ENCODE measurements at places on chromosomes 3 and 15.
A peak's percentile ranks its signal among the peaks of the same experiment; 100 is the strongest.

DNA sequence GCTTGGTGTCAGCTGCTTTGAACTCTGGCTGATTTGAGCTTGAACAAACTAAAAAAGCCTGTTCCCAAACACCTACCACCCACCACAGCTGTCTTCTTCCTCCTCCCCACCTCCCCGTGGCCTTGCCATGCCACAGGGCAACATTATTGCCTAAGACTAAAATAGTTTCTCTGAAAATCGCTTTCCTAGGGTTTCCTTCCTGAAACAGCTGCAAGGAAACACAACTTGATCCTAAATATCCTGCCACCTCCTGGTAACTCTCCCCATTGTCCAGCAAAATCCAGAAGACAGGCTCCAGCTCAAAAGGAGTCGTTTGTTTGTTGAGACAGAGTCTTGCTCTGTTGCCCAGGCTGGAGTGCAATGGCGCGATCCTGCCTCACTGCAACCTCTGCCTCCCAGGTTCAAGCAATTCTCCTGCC lies 193.9 kb upstream of the TPM1 start:
- no peak for DNase-seq

DNA sequence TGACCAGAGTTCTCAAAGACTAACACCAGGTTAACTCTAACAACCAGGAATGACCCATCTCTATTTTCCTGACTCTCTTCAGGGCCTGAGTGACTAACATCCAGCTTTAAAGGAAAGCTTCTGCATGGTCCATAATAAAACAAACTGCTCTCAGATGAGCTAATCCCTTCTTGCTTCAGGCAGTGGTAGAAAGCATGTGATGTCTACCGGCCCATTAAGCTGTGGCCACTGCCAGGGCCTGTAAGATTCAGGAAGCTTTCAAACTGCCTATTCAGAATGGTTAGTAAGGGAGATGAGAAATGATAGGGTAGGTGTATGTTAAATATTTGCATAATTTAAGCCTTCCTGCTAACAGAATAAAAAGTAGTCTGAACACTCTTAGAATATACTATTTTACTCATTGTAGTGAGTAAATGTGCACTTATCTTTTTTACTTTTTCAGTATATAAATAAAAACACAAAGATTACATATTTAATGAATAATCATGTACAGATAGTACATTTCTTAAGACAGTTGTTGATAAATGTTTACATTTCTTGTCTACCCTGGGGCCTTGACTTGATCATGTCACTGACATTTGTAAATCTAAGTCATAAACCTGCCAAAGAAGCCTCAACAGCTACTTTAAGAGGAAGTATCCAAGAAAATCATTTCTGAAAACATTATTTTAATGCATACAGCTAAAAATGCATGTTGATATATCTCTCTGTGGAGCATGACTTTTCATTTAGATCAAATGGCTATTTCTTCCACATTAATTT lies 222.0 kb downstream of the MCTP2 start:
- no peak for DNase-seq

DNA sequence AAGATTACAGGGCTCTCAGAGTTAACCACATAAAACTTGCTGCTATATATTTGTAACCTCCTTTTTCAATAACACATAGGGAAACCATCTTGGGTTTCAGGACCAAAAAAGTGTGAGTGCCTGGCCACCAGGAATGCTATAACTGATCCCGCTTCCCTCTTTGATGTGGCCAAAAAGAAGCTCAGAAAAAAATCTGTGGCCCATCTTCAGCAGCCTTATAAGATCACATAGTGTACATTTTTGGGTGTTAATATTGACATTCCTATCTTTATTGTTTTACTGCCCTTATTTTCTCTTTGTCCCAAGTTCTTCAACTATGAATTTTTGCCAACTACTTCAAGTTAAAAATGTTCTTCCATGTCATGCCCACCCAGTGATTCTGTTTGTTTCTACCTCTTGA lies 102.8 kb downstream of the LIPC start:
- no peak for DNase-seq

GRCh38 chr3:140850210-140850955 lies 91.3 kb upstream of the SLC25A36 start:
- no peak for DNase-seq

GRCh38 chr15:62051166-62051565 lies 9.1 kb downstream of the VPS13C start:
- DNase-seq, result no peak

DNA sequence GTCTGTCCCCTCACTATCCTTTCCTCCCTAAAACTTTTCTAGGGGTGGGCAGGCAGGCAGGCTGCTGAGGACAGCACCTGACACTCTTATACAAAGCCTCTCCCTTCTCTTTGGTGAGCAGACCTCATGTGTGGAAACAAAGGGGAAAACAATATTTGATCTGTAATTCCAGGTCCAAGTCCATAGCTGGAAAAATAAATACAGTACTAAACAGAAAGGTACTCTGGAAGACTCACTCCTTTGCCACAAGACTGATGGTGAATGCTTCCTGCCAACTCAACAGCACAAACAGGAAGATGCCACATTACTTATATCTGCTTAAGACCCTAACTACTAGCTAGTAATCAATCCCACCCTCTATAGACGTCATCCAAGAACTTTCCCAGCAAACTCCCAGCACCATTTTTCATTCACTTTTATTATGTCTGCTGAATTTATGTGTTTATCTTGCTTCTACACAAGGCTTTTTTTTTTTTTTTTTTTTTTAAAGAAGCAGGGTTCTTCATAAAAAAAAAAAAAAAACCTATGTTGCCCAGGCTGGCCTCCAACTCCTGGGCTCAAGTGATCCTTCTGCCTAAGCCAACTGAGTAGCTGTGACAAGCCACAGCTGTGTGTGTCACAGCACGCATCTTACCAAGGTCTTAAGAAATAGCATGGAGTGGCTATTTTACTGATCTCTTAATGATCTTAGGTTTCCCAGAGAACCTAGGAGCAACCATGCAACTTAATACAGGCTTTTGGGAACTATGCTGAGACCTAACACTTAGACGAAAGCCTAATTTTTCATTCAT lies 44.2 kb upstream of the CSPG5 start:
- no peak for DNase-seq

DNA sequence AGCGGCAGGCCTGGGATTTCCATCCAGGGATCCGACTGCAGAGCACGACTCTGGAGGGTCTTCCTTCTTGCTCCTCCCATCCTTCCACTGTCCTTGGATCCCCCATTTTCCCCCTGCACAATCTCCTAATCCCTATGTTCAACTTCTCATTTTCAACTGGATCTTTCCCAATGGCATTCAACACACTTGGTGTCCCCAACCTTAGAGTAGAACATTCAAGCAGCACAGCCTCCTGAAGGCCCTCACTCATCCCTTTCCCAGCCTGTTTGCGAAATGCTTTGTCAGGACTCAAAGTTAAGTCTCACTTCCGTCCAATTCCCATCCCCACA lies 32.3 kb downstream of the RPN1 start:
- DNase-seq, result no peak

DNA sequence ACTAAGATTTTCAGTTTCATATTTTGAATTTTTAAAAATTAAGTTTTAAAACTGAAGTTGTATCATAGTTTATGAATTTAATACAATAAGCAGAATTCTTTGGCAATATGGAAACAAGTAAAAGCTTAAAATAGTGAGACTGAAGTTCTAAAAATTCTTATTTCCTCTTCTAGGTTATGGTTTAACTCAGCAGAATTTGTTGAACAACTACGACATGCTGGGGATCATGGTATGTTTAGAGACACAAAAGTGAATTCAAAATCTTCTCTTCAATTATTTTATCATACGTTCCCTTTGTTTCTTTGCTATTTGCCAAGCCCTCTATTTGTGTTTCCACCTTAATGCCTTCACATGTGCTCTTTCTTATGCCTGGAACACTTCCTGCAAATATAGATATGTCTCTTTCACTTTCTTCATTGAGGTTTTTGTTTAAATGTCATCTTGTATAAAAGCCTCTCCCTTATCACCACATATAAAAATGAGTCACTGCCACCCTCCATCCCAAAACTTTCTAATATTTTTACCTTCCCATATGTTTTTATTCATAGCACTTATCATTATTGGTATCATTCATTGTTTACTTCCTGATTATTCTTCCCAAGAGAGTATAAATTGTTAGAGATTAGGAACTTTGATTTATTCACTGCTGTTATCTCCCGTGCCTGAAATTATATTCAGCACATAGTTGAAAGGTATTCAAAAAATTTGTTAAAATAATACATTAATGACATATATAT lies 6.4 kb downstream of the SUCNR1 start:
- no peak for DNase-seq

DNA sequence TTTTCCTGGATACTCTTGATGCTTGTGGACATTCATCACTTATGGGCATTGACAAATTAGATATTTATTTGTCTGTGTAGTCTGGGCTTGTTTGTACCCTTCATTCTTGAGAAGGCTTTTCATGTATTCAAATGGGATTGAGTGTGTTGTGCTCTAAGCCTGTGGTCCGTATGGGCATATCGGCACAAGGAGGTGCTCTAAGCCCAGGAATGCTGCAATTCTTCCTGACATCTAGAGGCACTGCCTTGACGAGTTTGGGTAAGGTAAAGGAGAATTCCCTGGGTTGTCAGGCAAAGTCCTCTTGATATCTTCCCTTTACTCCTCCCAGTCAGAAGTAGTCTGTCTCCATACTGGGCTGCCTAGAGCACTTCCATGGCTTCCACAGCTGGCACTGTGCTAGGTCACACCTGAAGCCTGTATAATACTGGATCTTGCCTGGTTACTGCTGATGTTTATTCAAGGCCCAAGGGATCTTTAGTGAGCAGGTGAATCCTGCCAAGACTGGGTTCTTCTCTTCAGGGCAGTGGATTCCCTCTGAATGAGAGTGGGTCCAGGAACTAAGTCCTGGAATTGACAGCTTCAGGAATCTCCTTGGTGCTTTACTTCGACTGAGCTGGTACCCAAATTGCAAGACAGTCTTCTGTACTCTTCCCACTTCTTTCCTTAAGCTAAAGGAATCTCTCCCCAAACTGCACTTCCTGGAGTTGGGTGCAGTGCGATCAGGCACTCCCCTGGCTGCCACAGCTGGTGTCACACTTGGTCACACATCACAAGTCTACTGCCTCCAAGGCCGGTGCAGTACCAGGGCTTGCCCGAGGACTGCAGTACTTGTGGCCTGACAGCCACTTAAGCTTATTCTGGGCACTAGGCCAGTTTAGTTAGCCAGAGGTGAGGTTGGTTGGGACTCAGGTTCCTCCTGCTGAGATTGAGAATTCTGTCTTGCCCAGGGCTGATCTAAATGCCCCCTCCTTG lies 46.0 kb downstream of the GALK2 start:
- DNase-seq, result no peak

DNA sequence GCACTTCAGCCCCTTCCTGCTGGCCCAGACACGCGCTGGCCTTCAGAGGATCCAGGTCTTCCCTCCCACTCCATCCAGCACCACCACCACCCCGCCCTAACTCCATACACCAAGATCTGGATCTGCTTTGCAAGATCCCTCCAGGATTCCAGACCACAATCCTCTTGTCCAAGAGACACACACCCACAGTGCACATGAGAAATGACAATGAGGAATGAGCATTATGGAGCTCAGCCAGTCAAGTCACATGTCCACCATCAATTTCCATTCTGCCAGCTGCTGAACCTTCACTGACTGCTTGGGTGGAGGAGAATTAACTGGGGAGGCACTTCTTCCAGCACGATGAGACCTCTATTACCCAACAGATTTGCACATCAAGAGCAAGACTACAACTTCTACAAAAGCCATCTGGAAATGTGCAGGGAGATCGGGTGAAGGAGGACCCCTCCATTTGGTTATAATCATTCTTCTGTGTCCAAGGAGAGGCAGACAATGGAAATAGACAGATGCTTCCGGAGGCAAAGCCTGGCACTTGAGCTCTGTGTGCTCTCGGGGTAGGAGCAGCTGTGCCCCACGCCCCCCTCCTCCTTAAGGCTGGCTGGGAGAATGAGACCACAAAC lies 12.3 kb upstream of the SPATA12 start:
- peak; percentile 90 for DNase-seq

DNA sequence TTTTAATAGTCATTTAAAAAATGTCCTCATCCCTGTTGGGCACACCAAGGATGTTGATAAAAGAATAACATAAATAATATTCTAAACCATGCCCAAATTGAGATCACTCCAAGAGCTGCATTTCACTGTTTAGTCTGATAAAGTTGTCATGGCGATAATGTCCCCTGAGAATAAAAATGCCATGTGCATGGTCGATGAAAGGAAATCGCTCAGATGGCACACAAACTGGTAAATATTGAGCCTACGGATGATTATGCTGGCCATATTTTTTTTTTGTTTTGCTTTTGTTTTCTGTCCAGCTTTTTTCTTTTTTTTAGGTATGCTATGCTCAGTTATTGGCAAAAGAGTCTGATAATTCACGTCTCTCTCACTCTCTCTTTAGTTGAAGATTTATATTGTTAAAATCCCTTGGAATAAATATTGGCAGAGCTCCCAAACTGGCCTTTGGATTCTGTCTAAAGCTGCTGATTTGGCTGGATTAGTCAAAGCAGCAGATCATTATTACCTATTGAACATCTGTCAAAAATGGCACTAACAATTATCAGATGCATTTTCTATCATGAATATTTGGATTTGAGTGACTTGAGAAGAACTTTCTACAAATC lies 643.8 kb downstream of the SQOR start:
- no peak for DNase-seq

- no peak for DNase-seq
Measured at GRCh38 chr3:174253196-174253823, 605.8 kb upstream of the NAALADL2 start.

GRCh38 chr3:140376136-140376889 lies 301.6 kb upstream of the TRIM42 start:
- DNase-seq, result no peak

- DNase-seq, result no peak
Measured at GRCh38 chr3:5762506-5762905, 575.0 kb downstream of the EDEM1 start.

DNA sequence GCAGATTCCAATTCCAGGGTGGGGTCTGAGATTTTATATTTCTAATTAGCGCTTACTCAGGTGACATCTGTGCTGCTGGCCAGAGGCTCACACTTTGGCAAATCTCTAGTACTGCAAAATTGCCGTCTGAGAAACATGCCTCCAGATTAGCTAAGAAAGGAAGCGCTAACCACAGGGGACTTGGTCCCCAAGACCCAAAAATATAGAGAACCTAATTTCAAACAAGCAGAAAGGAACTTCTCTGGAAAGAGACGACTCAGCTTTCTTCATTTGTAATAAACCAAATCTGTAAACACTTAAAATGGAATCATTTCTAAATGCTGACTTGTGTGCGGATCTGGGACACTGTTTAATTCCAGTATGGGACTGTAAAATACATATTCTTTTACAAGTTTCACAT lies 55.7 kb downstream of the B3GNT5 start:
- DNase-seq, result no peak

- peak; percentile 92 for DNase-seq
Measured at GRCh38 chr3:186107215-186108105, 1.4 kb downstream of the ETV5 start.

GRCh38 chr3:22908989-22909507 lies 294.1 kb upstream of the UBE2E2 start:
- no peak for DNase-seq

GRCh38 chr3:41418961-41419691 lies 219.8 kb downstream of the CTNNB1 start:
- DNase-seq, result no peak

- no peak for DNase-seq
Measured at GRCh38 chr3:164658125-164658524, 420.2 kb downstream of the SI start.

Data from lower leg skin (tissue), 4 donors.